Memory B cell (primary cell): ENCODE measurements at places on chromosomes 2 and 18.

DNA sequence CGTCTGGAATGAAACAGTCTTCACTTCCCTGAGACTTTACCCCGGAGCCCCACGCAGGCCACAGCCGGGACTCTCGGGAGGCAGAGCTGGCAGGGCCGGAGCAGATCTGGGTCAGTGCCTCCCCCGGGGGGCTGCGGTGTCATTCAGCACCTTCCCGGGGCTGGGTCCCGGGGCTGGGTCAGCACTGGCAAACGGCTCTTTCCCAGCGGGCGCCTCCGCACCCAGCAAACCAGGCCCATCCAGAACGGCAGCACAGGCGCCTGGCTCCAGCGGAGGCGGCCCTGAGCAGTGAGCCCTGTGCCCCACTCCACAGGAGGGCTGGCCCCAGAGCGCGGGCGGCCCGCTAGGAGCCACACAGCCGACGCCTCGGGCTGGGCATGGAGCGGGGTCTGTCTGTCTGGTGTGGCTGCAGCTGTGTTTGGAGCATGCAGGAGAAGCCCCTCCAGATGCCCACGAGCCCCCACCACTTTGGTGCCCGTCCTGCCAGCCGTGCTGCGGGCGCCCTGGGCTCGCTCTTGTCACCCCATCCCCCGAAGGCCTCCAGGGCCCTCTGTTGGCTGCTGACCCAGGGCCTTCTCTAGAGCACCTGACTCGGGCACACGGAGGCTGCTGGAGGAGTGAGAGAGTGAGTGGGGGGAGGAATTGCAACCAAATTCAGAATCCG lies 132.1 kb upstream of the CTDP1 start:
- no peak overlapping the region for H3K4me3 ChIP-seq
- no peak overlapping the region for H3K27ac ChIP-seq
- no peak for DNase-seq
- H3K36me3 ChIP-seq: peaks cover 1% of the 10 kb centered on the region
- H3K27me3 ChIP-seq: peaks cover 2% of the 10 kb centered on the region

DNA sequence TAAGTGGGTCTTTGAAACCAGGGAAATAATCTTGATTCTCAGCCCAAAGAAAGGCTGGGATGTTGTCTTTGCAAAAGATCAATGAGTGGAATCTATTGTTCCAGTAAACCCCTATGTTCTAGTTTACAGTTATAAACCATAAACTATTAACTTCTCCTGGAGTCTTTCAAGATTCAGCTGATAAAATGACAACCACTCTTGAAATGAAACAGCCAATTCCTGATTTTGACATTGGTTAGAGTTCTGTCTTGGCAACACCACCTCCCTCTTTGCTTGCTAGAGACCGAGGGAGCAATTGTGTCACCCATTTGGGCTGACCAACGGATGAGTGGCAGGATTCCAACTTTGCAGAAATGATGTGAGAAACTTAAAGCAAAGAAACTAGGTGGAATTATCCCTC lies 746.9 kb downstream of the SLC4A3 start:
- DNase-seq: no peak
- no peak overlapping the region for H3K27ac ChIP-seq
- H3K4me3 ChIP-seq: no peak overlapping the region
- no peaks in the 10 kb centered on the region for H3K27me3 ChIP-seq
- H3K4me1 ChIP-seq: no peaks in the 10 kb centered on the region

GRCh38 chr2:115825912-115826311 lies 1383.5 kb downstream of the DPP10 start:
- no peaks in the 10 kb centered on the region for H3K27me3 ChIP-seq
- no peak overlapping the region for H3K4me3 ChIP-seq
- H3K4me1 ChIP-seq: no peaks in the 10 kb centered on the region
- DNase-seq: no peak

DNA sequence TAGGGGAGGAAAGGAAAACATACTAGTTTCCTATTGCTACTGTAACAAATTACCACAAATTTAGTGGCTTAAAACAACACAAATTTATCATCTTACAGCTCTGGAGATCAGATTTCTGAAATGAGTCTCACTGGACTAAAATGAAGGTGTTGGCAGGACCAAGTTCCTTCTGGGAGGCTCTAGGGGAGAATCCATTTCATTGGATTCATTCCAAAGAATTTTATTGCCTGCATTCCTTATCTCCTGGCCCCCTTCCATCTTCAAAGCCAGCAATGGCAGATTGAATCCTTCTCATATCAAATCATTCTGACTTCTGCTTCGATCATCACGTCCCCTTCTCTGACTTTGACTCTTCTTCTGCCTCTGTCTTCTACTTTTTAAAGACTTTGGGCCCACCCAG lies 250.9 kb downstream of the IRS1 start:
- no peaks in the 10 kb centered on the region for H3K4me1 ChIP-seq
- peaks cover 13% of the 10 kb centered on the region for H3K27me3 ChIP-seq
- H3K4me3 ChIP-seq: no peak overlapping the region

- H3K27ac ChIP-seq: no peak overlapping the region
- no peaks in the 10 kb centered on the region for H3K4me1 ChIP-seq
- H3K36me3 ChIP-seq: peaks cover 18% of the 10 kb centered on the region
- H3K27me3 ChIP-seq: no peaks in the 10 kb centered on the region
- no peak overlapping the region for H3K4me3 ChIP-seq
Observed at GRCh38 chr18:26357960-26358359, 131.7 kb downstream of the TAF4B start.

DNA sequence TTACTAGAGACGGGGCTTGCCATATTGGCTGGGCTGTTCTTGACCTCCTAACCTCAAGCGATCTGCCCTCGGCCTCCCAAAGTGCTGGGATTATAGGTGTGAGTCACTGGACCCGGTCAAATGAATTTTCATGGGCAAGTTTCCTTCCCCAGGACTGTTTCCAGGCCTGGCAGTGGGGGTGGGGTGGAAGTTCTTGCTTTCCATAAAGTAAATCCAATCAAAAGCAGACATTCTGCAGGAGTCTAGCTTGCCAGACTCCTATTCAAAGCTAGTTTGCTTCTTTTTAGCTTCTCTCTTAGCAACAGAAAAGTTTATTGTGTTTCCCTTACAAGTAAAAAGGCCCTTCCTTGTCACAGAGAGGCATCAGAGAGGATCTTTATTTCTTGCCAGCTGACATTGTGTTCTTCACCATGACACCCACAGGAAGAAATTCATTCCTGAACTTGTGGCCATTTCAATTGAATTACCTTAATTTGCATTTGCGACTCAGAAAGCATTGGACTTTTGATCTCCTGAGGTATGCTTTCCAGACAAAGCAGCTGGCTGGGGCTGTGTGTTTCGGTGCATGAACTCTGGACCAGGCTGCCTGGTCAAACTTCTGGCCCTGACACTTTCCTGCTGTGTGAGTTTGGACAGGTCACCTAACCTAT lies 37.9 kb downstream of the LYPD1 start:
- no peak overlapping the region for H3K4me3 ChIP-seq
- peaks cover 2% of the 10 kb centered on the region for H3K36me3 ChIP-seq
- no peak overlapping the region for H3K27ac ChIP-seq
- no peak for DNase-seq
- peaks cover 13% of the 10 kb centered on the region for H3K27me3 ChIP-seq

DNA sequence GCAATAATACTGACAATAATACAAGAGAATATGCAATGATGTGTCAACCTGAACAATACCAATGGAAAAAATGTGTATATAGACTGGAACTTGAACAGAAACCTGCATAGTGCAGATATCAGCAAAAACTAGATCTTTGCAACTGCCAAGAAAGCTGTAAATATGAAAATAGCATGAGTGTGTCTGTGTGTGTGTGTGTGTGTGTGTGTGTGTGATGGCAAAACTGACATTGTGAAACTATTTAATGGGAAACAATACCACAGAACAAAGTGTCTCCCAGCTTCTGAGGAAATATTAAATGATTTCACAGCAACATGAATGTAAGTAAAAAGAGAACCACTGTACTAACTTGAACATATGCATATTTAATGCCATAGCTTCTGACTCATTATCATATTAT lies 558.2 kb upstream of the LINC00305 start:
- peaks cover 5% of the 10 kb centered on the region for H3K4me1 ChIP-seq
- no peaks in the 10 kb centered on the region for H3K27me3 ChIP-seq
- DNase-seq: no peak
- no peak overlapping the region for H3K27ac ChIP-seq
- no peak overlapping the region for H3K4me3 ChIP-seq

GRCh38 chr2:224608104-224608503 lies 22.9 kb upstream of the CUL3 start:
- no peaks in the 10 kb centered on the region for H3K4me1 ChIP-seq
- H3K4me3 ChIP-seq: no peak overlapping the region
- H3K27me3 ChIP-seq: no peaks in the 10 kb centered on the region
- DNase-seq: no peak

- H3K36me3 ChIP-seq: no peaks in the 10 kb centered on the region
- H3K4me1 ChIP-seq: no peaks in the 10 kb centered on the region
- no peak for DNase-seq
- no peak overlapping the region for H3K4me3 ChIP-seq
- H3K27me3 ChIP-seq: peaks cover 1% of the 10 kb centered on the region
Observed at GRCh38 chr18:22674272-22674671, 256.6 kb upstream of the CTAGE1 start.

DNA sequence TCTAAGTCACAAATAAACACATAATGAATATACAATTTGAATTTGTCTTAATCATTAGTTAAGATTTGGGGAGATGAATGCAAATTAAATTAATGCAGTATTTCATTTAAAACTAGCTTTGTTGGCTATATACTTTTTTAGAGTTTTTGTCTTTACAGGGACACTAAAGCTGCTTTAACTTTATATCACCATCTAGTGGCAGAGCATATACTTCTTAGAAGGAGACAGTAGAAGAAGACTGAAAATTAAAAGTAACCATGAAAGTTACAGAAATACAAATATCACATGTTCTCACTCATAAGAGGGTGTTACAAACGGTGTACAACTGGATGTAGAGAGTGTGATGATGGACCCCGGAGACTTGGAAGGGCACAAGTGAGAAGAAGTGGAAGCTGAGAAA lies 268.3 kb upstream of the NETO1 start:
- no peaks in the 10 kb centered on the region for H3K36me3 ChIP-seq
- DNase-seq: peak; percentile 2
- peaks cover 7% of the 10 kb centered on the region for H3K4me1 ChIP-seq
- H3K27ac ChIP-seq: no peak overlapping the region

DNA sequence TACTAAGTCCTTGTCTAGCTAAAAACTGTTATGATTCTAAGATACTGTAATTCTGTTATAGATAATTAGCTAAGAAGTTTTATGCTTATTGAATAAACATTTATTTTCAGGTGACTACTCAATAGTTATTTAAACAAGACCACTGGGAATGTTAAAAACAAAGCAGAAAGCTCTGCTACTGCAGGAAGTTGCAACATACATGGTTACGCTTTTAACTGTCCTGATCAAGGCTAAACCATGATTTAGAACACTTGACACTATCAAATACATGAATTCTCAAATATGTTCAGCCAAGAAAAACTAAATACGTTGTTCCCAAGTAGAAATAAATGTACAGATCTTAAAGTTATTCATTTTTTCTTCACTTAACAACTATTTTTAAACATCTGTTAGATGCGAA lies 263.9 kb downstream of the NCKAP5 start:
- H3K4me3 ChIP-seq: no peak overlapping the region
- no peaks in the 10 kb centered on the region for H3K27me3 ChIP-seq
- DNase-seq: no peak
- H3K36me3 ChIP-seq: no peaks in the 10 kb centered on the region
- H3K27ac ChIP-seq: no peak overlapping the region

- H3K4me3 ChIP-seq: peak overlapping the region; percentile 83
- peaks cover 9% of the 10 kb centered on the region for H3K36me3 ChIP-seq
- no peaks in the 10 kb centered on the region for H3K27me3 ChIP-seq
- no peak for DNase-seq
- H3K27ac ChIP-seq: peak overlapping the region; percentile 98
Observed at GRCh38 chr2:64731263-64731643, 77.5 kb upstream of the SERTAD2 start.

- DNase-seq: no peak
- H3K36me3 ChIP-seq: no peaks in the 10 kb centered on the region
- no peaks in the 10 kb centered on the region for H3K4me1 ChIP-seq
- no peak overlapping the region for H3K27ac ChIP-seq
- H3K27me3 ChIP-seq: no peaks in the 10 kb centered on the region
- H3K4me3 ChIP-seq: no peak overlapping the region
Observed at GRCh38 chr2:109636317-109636716, 22.2 kb downstream of the SOWAHC start.

- DNase-seq: no peak
- no peak overlapping the region for H3K27ac ChIP-seq
- peak overlapping the region; percentile 50 for H3K4me3 ChIP-seq
- no peaks in the 10 kb centered on the region for H3K27me3 ChIP-seq
- peaks cover 24% of the 10 kb centered on the region for H3K4me1 ChIP-seq
- peaks cover 13% of the 10 kb centered on the region for H3K36me3 ChIP-seq
Observed at GRCh38 chr2:241270531-241270930, 44.9 kb downstream of the HDLBP start.

GRCh38 chr18:41391616-41392595 lies 563.1 kb upstream of the PIK3C3 start:
- H3K27me3 ChIP-seq: no peaks in the 10 kb centered on the region
- H3K27ac ChIP-seq: no peak overlapping the region

GRCh38 chr2:180823546-180824141 lies 156.8 kb upstream of the UBE2E3 start:
- H3K4me1 ChIP-seq: no peaks in the 10 kb centered on the region
- H3K27me3 ChIP-seq: peaks cover 7% of the 10 kb centered on the region
- no peak for DNase-seq

GRCh38 chr2:29070526-29070925 lies 3.8 kb downstream of the PCARE start:
- DNase-seq: no peak
- H3K27me3 ChIP-seq: peaks cover 2% of the 10 kb centered on the region
- no peaks in the 10 kb centered on the region for H3K36me3 ChIP-seq
- no peak overlapping the region for H3K27ac ChIP-seq
- peaks cover 2% of the 10 kb centered on the region for H3K4me1 ChIP-seq
- no peak overlapping the region for H3K4me3 ChIP-seq

DNA sequence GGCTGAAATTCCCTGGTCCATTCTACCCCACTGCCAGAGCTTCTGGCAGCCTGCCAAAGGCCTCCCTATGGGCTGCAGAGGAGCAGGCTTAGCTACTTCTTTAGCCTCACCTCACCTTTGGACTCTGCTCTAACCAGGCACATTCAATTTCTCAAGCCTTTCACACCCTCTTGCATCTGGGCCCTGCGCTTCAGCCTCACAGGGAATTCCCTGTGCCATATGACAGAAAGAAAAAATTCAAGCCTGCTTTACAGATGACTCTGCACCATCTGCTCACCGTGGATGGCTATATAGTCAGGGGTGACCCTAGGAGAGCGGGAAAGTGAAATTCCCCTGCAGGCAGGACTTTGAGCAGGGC lies 62.5 kb downstream of the REEP1 start:
- no peaks in the 10 kb centered on the region for H3K4me1 ChIP-seq
- H3K27me3 ChIP-seq: peaks cover 3% of the 10 kb centered on the region
- peaks cover 16% of the 10 kb centered on the region for H3K36me3 ChIP-seq
- DNase-seq: no peak
- H3K4me3 ChIP-seq: no peak overlapping the region

GRCh38 chr18:76371301-76372203 lies 123.5 kb downstream of the ZNF516 start:
- peaks cover 3% of the 10 kb centered on the region for H3K36me3 ChIP-seq
- DNase-seq: no peak
- H3K27me3 ChIP-seq: no peaks in the 10 kb centered on the region
- peaks cover 20% of the 10 kb centered on the region for H3K4me1 ChIP-seq
- no peak overlapping the region for H3K4me3 ChIP-seq
